SK-N-SH (cell line): ENCODE measurements at places on chromosomes 2 and 18.

GRCh38 chr2:151237422-151238025, 24.1 kb downstream of the RBM43 start:
- no peaks in the 10 kb centered on the region for H3K27me3 ChIP-seq
- H3K27ac ChIP-seq, result peak overlapping the region; percentile 64
- H3K4me1 ChIP-seq, result peaks cover 12% of the 10 kb centered on the region
- H3K36me3 ChIP-seq, result no peaks in the 10 kb centered on the region
- peak; percentile 11 for DNase-seq

- H3K4me1 ChIP-seq, result no peaks in the 10 kb centered on the region
- H3K36me3 ChIP-seq, result no peaks in the 10 kb centered on the region
- H3K4me3 ChIP-seq, result no peak overlapping the region
Measured at GRCh38 chr2:54428108-54428831, 27.9 kb upstream of the SPTBN1 start.

GRCh38 chr2:150853263-150853662, 365.8 kb upstream of the RND3 start:
- no peak overlapping the region for H3K27ac ChIP-seq
- no peaks in the 10 kb centered on the region; the same call in 1 of the 2 replicates for H3K4me1 ChIP-seq
- no peaks in the 10 kb centered on the region for H3K27me3 ChIP-seq
- H3K4me3 ChIP-seq, result no peak overlapping the region

DNA sequence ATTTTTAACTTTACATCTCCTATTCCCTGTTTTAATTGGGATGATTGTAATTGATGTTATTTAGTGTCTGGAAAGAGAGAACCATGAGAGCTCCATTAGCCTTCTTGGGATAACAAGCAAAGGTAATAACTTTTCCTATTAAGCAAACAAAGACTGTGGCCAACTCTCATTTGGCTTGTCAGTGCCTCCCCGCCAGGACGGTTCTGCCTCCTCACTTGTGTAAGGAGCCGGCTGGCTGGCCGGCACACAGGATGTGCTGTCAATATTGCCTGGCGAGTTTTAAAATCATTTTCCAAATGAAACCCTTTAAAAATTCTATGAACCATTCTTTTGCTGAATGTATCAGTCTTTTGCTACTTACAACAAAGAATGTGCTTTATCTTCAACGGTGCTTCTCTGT, 898.3 kb downstream of the CPS1 start:
- H3K27ac ChIP-seq, result no peak overlapping the region
- H3K27me3 ChIP-seq, result no peaks in the 10 kb centered on the region
- no peak for DNase-seq
- H3K4me1 ChIP-seq, result peaks cover 8% of the 10 kb centered on the region; the same call in 1 of the 2 replicates

DNA sequence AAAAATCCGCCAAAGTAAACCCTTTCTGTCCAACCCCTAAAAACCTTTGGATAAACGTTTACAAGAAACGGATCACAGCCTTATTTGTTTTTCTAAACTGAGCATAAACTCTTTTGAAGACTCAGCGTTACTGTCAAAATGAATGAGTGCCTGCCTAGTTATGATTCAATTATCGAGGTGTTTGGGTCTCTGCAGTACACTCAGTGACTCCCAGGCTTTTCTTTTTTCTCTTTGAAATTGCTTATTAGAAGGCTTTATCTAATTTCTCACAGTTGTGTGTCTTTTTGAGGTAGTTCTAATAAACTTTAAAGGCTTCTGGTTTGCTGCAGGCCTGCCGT, 663 bp downstream of the RHBDD1 start:
- peak; percentile 8 for DNase-seq
- H3K4me1 ChIP-seq, result peaks cover 6% of the 10 kb centered on the region; the same call in 1 of the 2 replicates

GRCh38 chr18:76363436-76364120, 131.5 kb downstream of the ZNF516 start:
- H3K36me3 ChIP-seq, result no peaks in the 10 kb centered on the region
- no peak for DNase-seq
- H3K4me1 ChIP-seq, result no peaks in the 10 kb centered on the region
- H3K27me3 ChIP-seq, result no peaks in the 10 kb centered on the region
- 0 out of 2 replicates have a peak overlapping the region, but pooled peaks have one; percentile 8 for H3K27ac ChIP-seq

GRCh38 chr2:46634905-46635304, 155.5 kb downstream of the TMEM247 start:
- no peaks in the 10 kb centered on the region for H3K4me1 ChIP-seq
- peaks cover 32% of the 10 kb centered on the region for H3K36me3 ChIP-seq
- H3K4me3 ChIP-seq, result no peak overlapping the region
- no peak overlapping the region for H3K27ac ChIP-seq
- no peaks in the 10 kb centered on the region for H3K27me3 ChIP-seq

GRCh38 chr18:44803019-44803650, 122.4 kb downstream of the SETBP1 start:
- no peak for DNase-seq
- no peaks in the 10 kb centered on the region for H3K27me3 ChIP-seq
- no peaks in the 10 kb centered on the region for H3K4me1 ChIP-seq
- H3K36me3 ChIP-seq, result no peaks in the 10 kb centered on the region

- H3K36me3 ChIP-seq, result no peaks in the 10 kb centered on the region
- no peak for DNase-seq
- no peak overlapping the region for H3K4me3 ChIP-seq
- H3K27me3 ChIP-seq, result no peaks in the 10 kb centered on the region
- H3K27ac ChIP-seq, result no peak overlapping the region
Measured at GRCh38 chr2:163655667-163656066, 80.1 kb downstream of the FIGN start.
